Fibroblast of the conjunctiva (primary cell): ENCODE measurements at places on chromosomes 7 and 10.

- no peak for DNase-seq
Measured at GRCh38 chr7:657565-658119, 68.9 kb upstream of the DNAAF5 start.

DNA sequence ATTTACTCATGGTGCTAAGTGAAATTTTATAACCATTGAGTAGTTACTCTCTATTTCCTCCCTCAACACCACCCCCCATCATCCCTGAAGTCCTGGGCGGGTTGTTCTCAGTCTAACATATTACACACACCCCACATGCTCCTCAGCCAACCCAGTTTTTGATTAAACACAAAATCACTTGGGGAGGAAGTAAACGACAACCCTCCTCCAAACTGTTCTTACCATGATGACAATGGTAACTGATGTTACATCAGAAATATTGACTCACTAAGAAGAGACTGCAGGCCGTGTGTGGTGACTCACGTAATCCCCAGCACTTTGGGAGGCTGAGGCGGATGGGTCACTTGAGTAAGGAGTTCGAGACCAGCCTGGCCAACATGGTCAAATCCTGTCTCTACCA, 44.2 kb downstream of the RAB11FIP2 start:
- DNase-seq, result peak; percentile 69

DNA sequence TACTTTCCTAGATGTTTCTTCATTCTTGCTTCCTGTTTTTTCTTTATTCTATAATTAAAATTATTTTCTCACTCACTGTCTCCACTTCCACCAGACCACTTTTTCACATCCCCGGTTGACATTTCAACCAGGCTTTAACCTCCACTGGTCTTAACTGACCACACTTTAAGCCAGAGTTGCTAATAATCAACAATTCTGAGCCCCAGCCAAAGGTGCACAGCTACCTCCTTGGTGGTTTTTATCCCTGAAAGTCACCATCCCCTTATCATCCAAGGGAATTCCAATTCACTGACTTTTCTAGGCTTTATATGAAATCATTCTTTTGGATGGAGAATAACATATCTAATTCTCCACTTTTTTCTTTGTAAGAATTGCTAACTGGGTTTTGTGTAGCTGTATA, 138.9 kb downstream of the FRMD4A start:
- DNase-seq, result no peak

- peak; percentile 22 for DNase-seq
Measured at GRCh38 chr7:118311121-118311836, 86.8 kb downstream of the ANKRD7 start.
